ENCODE measurements at places on chromosomes 5 and 9.

GRCh38 chr9:99054581-99054980 lies 50.3 kb upstream of the TGFBR1 start:
- DNase-seq, result no peak

- DNase-seq, result no peak
Measured at GRCh38 chr5:111095982-111096381, 3.8 kb downstream of the WDR36 start.

- DNase-seq, result no peak
Measured at GRCh38 chr5:142902186-142902965, 132.2 kb downstream of the ARHGAP26 start.

DNA sequence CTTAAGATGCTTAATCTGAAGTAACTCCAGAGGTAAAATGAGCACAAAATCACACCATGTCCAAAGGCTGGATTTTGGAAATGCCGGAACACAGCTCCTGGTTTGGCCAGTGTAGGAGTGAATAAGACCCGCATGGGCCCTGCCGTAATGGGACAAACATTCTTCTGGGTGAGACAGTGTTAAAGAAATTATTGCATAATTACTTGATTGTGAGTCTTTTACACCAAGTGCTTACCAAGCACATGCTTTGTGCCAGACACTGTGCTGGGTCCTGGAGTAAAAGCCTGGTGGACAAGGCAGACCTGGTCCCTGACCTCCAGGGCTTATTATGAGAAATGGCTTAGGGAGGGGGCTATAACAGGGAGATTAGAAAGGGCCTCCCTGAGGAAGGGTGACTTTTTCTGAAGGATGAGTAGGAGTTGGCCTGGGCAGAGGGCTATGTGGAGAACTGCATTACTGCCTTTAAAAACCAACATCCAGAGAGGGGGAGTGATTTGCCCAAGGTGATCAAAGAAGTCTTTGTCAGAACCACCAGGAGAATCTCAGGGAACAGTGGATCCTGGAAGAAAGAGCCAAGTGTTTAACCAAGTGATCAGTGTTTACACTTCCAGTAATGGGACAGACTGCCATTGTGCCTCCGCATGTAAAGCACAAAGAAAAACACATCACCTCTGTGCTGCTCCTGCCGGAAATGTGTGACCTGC lies 3.5 kb downstream of the PDE6A start:
- DNase-seq, result no peak

DNA sequence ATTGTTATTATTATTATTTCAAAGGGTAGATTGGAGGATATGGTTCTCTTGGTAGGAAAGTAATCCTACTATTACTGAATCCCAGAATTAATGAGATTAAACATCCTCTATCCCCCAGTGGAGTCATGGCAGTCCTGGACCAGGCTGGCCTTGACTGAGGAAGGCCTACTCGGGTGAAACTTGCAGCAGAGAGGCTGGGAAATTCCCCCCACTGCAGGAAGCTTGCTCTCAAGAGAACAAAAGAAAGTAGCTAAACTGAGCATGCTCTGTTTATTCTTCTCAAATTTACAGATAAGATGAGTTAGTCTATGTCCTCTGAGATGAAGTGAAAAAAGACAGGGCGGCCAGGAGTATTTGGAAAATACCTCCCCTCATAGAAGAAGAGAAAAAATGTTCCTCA lies 233.9 kb upstream of the RPS23 start:
- DNase-seq, result no peak

- no peak for DNase-seq
Measured at GRCh38 chr5:29414681-29415080, 1778.8 kb upstream of the CDH6 start.

DNA sequence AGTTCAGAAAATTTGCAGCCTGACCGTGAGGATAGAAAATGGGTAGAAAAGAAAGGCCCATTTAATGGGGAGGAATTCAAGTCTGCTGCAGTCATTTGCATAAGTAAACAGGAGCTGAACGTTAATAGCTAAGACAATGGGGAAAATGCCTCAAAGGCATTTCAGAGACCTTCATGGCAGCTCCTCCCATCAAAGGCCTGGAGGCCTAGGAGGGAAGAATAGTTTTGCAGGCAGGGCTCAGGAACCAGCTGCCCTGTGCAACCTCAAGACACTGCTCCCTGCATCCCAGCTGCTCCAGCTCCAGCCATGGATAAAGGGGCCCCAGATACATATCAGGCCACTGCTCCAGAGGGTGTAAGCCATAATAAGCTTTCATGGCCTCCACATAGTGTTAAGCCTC lies 32.2 kb upstream of the CDH18 start:
- no peak for DNase-seq

- no peak for DNase-seq
Measured at GRCh38 chr9:17045381-17045940, 89.4 kb upstream of the CNTLN start.

DNA sequence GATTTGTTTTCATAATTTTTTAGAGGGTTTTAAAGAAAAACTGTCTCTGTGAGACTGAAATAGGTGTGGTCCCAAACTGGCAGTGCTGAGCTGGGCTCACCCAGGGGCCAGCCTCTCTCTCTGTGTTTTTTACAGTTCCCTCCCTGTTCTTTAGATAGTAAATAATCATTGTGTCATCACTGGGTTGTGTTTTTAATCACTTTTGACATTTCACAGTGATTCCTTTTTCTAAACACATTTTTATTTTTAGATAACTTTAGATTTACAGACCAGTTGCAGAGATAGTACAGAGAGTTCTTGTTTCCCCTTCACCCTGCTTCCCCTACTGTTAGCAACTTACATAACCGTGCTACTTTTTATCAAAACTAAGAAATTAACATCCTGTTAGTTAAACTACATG lies 44.4 kb downstream of the MAP1B start:
- no peak for DNase-seq
